Retina (tissue), 1 donor: ENCODE measurements at places on chromosomes 1 and 21.

- DNase-seq = no peak
Measured at GRCh38 chr1:240314845-240315801, 223.4 kb downstream of the FMN2 start.

DNA sequence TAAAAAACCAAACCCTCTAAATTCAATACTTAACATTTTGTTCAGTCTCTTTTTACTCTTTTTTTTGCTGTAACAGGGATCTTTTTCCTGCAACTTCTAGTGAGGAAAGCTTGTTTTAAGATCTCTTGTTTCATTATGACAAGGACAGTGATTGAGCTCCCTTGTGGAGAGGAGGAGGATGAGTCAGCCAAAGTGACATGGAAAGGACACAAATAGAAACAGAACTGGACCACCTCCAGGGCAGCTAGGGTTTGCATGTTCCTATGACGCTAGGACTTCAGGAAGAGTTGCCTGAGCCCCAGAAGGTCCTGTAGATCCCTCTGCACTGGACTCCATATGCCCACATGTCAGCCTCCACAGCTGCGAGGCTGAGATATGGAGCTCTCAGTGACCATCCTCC is 212.6 kb upstream of the FAM78B start:
- DNase-seq = no peak

DNA sequence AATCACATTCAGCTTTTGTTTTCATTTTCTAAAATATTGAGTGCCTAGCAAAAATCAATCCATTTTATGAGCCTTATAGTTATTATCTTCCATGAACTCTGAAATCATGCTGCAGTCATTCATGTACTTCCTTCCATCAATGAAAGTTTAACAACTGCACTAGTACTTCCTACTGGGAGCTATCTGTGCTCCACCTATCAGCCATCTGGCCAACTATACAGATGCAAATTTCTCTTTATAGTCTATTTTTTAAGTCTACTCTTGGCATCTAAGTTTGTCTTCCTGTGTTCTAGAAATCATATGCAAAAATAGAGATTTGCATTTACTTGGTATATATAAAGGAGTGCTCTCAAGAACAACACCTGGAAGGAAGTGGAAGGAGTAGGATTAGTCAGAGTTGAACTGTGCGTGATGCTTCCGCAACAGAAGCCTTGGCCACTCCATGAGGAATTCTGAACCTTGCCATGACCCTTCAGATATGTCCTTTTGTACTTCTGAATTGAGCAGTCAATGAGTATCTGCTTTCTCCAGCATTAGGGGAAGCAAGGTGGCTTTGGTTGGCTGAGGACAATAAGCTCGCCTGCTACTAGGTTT is 403.2 kb upstream of the ADAMTS5 start:
- no peak for DNase-seq

GRCh38 chr21:33317145-33317544 is 7.6 kb upstream of the IFNAR1 start:
- DNase-seq = no peak

GRCh38 chr1:191669629-191670028 is 488.6 kb upstream of the RGS18 start:
- no peak for DNase-seq

DNA sequence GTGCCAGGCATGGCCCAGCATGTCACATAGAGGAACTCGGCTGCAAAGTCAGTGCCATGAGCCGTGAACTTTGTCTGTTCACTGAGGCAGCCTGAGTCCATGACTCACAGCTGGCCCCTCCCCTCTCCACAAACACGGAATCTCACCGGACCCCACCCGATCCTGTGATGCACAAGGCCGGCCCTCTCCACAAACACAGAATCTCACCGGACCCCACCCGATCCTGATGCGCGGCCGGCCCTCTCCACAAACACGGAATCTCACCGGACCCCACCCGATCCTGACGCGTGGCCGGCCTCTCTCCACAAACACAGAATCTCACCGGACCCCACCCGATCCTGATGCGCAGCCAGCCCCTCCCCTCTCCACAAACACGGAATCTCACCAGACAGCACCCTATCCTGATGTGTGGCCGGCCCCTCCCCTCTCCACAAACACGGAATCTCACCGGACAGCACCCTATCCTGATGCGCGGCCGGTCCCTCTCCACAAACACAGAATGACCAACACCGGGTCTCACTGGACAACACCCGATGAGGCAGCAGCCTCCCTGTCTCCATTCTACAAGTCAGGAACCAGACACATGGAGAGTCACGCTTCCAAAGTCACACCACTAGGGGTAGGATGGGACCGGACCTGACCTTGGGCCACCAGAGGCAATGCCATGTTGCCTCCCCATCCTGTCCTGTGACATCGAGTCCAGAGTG is 39.6 kb upstream of the GPR153 start:
- no peak for DNase-seq

DNA sequence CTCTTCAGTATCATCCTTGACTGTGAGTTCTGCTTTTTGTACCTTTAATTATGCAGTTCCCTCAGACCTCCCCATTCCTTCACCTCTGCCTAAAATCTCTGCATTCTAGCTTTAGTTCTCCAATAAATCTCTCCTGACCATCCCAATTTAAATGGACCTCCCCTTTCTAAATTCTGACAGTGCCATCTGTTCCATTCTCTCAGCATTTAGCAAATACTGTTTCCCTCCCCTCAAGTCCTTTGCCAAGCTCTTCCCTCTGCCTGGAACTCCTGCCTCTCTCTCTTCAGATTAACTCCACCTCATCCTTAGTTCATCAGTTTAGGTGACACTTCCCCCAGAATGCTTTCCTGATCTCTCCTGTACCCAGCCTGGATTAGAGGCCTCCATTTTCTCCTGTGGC is 54.0 kb upstream of the JUN start:
- no peak for DNase-seq

GRCh38 chr1:25430967-25431881 is 527 bp downstream of the MACO1 start:
- peak; percentile 50 for DNase-seq

GRCh38 chr1:199298825-199299224 is 660.0 kb downstream of the PTPRC start:
- DNase-seq = no peak

DNA sequence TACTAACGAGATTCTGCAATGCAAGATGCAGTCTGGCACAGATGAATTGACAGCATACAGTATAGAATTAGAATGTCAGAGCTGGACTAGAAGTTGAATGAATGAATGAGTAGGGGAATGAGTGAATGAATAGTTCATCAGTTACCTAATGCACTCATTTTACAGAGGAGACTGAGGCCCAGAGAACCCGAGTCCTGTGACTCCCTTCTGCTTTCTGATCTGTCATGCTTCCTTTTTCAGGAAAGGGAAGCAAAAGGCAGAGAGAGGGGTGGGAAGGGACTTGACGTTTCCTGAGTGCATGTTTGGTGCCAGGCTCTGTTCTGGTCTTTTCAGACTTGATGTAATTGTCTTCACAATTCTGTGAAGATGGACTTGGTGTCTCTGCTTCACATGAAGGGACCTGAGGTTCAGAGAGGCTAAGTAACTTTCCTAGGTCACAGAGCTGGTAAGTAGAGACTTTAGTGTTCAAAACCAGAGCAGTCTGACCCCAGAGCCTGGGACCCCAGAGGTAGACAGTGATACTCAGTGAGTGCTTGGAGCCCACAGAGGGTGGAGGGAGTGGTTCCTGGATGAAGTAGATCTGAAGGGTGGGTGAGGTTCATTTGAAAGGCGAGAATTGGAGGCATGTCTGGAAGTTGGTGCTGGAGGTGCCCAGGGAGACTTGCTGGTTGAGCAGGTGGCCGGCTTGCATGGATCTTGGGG is 8.0 kb upstream of the MEX3A start:
- no peak for DNase-seq

DNA sequence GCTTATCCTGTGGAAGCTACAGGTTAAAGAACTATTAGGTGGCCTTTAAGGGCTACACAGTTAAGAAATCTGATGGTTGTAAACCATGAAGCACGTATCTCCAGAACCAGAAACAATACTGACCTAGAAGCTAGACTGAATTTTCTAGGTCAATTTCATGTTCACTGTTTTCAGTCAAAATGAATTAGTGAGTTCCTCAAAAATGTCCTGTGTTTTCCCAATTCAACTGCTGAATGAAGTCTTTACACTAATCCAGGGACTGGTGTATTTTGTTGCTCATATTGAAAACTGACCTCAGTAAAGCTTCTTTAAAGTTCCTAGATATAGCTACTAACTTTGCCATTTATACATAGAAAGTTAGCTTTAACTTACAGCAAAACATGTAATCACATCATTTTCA is 6.0 kb downstream of the HNRNPU start:
- no peak for DNase-seq

- DNase-seq = no peak
Measured at GRCh38 chr21:25934771-25935224, 200.0 kb downstream of the GABPA start.

GRCh38 chr1:57530206-57530910 is 106.5 kb upstream of the DAB1 start:
- no peak for DNase-seq

DNA sequence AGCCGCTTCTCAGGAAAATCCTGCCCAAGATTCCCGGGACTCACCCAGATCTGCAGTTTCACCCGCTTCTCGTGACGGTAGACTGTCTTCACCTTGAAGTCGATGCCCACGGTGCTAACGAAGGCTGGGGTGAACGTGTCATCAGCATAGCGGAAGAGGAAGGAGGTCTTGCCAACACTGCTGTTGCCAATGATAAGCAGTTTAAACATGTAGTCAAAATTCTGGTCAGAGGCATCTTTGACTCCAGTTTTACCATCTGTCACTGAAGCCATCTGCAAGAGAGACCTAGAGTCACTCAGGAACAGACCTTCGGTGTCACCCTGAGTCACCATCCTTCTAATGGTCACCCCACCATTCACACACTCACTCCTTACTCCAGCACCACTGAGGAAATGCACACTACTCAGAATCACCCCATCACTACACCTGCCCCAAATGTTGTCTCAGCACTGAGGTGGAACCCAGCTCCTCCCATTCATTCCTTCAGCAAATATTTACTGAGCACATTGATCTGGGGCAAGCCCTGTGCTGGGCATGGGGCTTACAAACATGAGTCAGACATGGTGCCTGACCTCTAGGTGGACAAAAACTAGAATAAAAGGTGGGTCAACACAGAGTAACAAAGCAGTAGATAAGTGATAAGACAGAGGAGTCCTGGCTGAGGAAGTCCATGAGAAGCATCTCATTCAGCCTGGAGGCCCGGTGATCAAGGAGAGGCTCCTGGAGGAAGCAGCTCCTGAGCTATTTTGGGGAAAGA is 13.5 kb downstream of the RAB3B start:
- DNase-seq = no peak

GRCh38 chr1:207071426-207071825 is 17.2 kb upstream of the C4BPB start:
- DNase-seq = no peak

GRCh38 chr21:34544032-34544496 is 32.1 kb upstream of the KCNE1 start:
- no peak for DNase-seq

DNA sequence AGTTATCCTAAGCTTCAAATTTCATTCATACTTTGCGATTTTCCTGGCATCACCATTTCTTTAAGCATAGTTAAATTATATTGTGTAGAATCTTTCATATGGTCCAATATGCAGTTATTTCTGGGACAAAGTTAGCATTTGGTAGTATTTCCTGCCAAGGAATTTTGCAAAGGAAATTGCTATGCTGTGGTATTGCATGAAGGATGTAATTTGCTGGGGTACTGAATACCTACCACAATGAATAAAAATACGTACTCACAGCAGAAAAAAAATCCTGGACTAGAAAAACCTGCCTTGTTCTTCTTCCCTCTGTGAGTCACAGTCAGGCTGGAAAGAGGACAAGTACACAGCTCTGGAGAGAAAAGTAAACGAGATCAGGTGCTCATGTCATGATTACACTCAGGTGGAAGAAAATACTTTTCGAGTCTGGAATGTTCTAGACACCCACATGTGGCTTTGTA is 241.2 kb downstream of the PTBP2 start:
- DNase-seq = no peak

- DNase-seq = no peak
Measured at GRCh38 chr1:192443616-192444015, 126.8 kb downstream of the RGS21 start.

DNA sequence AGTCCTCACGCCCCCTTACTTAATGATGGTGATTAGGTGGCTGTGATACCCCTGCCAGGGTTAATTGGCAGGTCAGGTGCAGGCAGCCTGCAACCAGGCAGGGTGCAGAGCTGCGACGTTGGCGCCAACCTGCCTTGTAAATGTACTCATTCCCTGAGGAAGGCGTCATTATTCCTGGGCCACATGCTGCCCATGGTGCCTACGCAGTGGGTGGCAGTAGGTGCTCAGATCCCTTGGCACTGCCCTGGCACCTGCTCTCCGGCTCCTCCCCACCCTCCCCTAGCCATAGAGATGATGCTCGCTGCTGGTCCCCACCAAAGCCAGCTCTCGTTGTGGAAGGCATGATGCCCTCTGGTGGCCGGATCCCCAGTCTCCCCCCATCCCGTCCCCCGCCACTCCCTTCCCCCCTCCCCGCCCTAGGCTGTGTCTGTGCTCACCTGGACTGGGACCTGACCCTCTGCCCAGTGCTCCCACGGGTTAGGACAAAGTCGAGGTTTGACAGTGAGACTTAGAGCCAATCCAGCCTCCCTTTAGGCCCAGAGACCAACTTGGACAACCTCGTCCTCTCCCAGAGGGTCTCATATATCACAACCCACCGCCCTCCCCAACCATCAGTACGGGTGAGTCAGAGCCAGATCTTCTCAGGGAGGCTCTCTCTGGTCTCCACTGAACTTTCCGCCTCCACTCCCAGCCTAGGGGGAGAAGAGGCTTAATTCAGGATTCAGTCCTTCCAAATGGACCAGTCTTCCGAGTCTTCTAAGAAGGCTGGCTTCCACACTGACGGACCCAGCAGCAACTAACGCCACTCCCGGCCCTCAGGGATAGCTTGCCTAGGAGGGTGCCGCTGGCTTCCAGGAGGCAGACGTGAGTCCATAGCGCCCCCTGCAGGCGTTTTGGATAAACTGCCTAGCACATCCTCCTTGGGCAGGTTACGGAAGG is 5.7 kb downstream of the KRTCAP2 start:
- DNase-seq = peak; percentile 91

GRCh38 chr1:228472655-228473054 is 14.5 kb upstream of the RNF187 start:
- DNase-seq = no peak

GRCh38 chr1:42966688-42967612 is 8.3 kb upstream of the SLC2A1 start:
- DNase-seq = no peak

GRCh38 chr1:204994086-204994862 is 48.7 kb upstream of the CNTN2 start:
- no peak for DNase-seq

- no peak for DNase-seq
Measured at GRCh38 chr1:2335721-2336455, 55.5 kb downstream of the MORN1 start.
